Pulmonary artery endothelial cell (primary cell): ENCODE measurements at places on chromosomes 13 and 19. TPM values are rescaled to one million over a fixed set of nuclear protein-coding genes. Genes with fewer than 3 reads are reported as not detected.

DNA sequence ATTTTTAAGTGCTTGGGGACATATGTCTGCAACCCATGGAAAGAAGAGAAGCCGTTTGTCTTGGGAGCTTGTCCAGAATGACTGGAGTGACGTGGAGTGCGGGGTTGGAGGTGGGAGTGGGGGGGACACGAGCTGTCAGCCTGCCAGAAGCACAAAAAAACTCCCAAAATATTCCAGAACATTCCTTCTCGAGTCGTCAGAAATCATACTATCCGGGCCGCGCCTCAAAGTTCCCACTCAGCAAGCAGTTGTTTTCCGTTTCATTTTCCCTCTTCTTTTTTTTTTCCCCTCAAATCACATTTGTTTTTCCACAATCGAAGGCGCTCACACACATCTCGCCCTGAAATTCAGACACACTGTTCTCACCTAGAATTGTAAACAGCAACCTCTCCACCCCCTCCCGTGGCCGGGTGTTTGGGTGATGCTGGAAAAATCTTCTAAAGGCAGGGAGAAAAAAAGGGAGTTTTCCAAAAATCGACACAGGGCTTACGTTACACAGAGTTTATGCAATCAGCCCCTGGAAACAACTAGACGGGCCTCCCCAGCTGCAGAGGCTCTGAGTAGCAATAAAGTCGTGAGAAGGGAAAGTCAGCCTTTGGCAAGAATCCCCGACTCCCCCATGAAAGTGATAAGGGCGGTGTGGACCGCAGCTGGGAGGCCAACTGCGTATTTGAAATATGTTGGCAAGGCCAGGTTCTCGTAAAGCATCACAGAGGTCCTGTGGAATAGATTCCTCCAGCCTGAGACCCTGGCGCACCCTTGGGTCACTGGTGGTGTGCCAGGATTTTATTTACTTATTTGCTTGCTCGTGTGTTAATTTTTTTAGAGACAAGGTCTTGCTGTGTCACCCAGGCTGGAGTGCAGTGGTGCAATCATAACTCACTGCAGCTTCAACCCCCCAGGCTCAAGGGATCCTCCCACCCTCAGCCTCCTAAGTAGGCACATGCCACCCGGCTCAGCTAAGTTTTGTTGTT is 31.2 kb upstream of the KLF2 start:
- peak; percentile 56 for DNase-seq

DNA sequence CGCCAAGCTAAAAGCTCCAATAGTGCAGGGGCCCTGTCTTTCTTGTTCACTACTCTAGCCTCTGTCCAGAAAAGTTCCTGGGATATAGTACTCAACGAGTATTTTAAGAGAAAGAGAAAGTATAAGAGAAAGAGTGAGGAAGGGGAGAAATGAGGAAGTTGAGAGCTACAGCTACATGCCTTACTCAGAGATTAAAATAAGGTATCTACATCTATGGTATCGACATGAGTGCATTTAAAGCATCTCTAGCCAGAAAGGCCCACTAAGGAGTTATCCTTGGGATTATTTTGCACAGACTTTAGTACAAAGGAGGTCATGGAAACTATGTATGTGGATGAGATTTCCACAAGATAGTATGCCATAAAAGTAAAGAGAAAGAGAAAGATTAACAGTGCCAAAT is 28.5 kb downstream of the MYCBP2 start:
- DNase-seq: no peak

GRCh38 chr13:28438598-28439334 is 56.2 kb downstream of the FLT1 start:
- no peak for DNase-seq

DNA sequence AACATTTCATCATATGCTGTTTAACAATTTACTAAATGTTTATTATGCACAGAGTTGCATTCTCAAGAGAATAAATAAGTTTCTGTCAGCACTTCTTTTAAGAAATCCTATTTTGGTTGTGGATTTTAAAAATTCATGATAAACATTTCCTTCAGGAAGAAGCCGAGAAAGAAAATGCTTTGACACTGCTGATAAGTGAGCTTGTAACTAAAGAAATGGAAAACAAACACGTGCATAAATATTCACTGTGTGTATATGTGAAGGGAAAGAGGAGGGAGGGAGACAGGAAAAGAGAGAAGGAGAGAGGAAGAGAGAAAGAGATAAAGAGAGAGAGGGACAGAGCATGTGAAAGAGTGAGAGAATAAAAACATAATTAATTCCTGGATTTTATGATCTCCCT is 1165.0 kb downstream of the DIAPH3 start:
- DNase-seq: no peak

GRCh38 chr13:30153545-30154426 is 153.6 kb downstream of the KATNAL1 start:
- no peak for DNase-seq

DNA sequence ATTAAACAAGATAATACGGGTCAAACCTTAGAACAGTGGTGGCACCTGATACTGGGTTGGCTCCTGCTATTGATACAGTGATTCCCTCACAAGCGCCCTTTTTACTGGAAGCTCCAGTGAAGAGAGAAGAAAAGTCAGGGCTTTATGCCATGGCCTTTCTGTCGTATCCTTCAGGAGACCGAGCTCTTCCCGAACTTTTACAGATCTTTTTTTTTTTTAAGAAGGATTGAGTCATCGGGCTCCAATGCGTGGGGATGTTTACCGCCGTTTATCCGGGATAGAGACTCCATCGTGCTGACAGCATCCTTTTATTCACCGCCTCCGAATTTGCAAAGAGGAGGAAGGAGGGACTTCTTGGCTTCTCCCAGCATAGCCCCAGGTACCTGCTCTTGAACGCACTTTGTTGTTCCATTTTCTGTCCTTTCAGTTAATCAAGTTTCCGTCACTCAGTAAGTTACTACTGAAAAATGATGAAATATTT is 574 bp downstream of the ZNF227 start:
- DNase-seq: peak; percentile 5

DNA sequence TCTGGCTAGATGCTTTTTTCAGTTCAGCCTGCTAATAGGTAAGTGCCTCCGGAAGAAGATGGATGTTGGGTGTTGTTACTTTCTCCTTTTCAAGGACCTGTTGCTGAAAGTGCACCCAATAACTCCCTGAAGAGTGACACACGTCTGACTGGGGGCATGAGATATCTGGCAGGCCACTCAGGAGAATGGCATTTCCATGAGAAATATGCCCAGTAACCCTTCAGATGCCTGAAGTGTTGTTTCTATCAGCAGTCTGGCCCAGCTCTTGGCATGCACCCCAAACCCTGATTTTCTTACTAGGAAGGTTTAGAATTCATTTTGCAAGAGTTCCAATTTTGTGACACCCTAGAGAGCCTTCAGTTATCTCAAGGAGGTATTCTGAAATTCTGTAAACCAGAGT is 71.5 kb downstream of the ARHGAP35 start:
- no peak for DNase-seq

DNA sequence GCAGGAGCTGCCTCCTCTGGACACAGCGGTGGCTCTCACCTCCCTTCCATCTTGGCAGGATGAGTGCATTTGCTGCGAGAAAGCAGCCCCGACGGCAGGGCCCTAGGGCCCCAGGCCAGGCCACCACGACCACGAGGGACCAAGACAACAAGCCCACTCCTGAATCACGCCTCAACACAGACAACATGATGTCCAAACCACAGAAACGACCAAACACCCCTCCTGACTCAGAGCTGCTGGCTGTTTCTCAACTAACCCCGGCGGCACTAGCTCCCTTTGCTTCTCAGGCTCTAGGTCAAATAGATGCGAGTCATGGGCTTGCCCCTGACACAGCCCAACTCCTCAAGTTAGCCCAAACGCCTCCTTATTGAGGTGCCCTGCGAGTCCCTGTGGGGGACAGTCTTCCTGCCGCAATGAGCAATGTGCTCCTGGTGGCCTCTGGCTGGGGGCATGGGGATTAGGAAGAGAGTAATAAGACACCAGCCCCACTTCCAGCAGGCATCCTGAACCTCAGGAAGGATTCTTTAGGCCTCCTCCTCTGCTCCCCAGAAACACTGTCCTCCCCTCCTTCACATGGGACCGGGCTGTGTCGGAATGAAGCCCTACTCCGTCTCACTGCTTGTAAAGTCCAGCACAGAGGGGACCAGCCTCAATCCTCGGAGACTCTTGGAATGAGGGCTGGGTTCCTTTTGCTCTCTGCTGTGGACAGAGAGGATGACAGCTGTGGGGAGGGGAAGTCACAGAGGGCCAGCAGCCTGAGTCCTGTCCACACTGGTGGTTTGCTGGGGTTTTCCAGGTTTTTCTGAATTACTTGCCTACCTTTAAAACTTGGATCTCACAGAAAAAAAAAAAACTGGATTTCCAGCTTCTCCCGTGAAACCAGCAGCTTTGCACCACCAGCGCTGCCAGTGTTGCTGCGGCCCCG is 6.9 kb upstream of the ATF5 start:
- DNase-seq: no peak

DNA sequence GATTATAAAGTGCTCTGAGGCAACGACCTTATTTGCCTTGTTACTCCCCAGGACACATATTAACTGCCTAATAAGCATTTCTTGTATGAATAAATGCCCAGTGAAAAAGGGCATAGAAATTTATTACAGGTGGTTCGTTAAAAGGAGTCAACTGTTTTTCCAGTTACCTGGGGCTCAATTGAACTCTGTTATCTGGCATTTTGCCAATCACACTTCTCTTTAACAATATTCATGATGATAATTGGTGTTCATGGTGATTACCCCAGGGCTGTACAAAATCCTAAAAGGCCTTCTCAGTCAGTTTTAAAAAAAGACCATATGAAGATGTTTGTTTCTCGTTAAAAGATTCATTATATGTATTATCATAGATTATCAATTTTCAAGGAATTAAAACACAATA is 57.1 kb downstream of the KL start:
- no peak for DNase-seq

DNA sequence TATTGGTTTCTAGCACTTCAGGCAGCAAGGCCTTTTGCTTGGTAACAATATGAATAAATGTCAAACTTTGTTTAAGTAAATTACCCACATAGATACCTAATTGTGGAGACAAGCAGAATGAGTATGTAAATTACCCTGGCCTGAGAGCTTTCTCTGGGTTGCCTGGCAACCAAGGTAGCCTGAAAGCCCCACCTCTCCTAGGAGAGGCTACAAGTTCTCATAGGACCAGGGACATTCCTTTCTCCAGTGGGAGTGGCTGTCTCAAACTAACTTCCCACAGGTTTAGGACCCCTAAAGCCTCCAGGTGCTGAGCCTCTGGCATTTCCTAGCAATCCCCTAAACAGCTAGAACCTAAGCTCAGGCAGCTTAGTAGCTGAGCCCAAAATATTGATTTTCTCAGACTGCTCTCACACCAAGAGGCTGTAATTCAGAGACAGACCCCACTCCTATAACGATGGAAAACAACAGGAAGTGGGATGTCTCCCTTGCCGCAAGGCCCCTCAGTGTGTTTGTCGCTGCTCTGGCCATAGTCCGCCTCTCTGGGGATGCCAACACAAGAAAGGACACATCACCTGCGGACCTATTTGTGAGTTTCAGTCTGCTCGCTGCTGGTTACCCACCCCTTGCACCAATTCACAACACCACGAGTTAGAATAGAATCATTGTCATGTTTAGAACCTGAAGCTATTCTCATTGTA is 207.3 kb downstream of the DLEU7 start:
- no peak for DNase-seq

GRCh38 chr13:84358601-84359000 is 476.3 kb upstream of the SLITRK1 start:
- no peak for DNase-seq

CYP2B6 gene
- not detected in 2 replicates for total RNA-seq

OR4F17 gene
- not detected in 2 replicates for total RNA-seq

RNF126 gene
- total RNA-seq: 34.3 and 38.1 TPM in 2 replicates

DBP gene
- 0.85 and 2.2 TPM in 2 replicates for total RNA-seq

SERPINE3 gene
- total RNA-seq: not detected in 2 replicates

CEACAM20 gene
- total RNA-seq: not detected in 2 replicates

NCR1 gene
- not detected in 2 replicates for total RNA-seq

FFAR3 gene
- not detected in 2 replicates for total RNA-seq
